RKO (cell line): ENCODE measurements at places on chromosomes 12 and 14.

- no peak for DNase-seq
These were observed 86.6 kb downstream of the MIA2 start for GRCh38 chr14:39320318-39320717.

- no peak for DNase-seq
These were observed 23.2 kb upstream of the MAGOHB start for GRCh38 chr12:10636611-10637010.

DNA sequence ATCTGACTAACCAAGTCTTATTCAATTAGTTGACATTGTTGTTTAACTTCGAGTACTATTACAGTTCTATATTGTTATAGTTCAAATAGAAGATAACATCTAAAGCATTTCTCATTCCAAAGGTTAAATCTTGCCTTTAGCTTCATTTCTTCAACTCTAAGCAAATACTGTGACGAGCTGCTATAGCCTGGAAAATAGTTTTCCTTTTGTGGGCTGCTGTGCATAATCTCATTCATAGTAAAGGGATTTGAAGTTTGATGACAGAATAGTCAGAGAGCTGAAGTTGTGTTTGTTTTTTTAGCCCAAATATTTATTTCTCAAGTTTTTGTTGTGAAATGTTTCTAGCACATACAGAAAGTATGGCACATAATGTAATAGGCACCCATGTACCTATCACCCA is 13.4 kb downstream of the PSEN1 start:
- DNase-seq = no peak

GRCh38 chr12:116055895-116056607 is 221.4 kb downstream of the MED13L start:
- DNase-seq = no peak

GRCh38 chr12:9099552-9100190 is 16.0 kb downstream of the A2M start:
- no peak for DNase-seq

DNA sequence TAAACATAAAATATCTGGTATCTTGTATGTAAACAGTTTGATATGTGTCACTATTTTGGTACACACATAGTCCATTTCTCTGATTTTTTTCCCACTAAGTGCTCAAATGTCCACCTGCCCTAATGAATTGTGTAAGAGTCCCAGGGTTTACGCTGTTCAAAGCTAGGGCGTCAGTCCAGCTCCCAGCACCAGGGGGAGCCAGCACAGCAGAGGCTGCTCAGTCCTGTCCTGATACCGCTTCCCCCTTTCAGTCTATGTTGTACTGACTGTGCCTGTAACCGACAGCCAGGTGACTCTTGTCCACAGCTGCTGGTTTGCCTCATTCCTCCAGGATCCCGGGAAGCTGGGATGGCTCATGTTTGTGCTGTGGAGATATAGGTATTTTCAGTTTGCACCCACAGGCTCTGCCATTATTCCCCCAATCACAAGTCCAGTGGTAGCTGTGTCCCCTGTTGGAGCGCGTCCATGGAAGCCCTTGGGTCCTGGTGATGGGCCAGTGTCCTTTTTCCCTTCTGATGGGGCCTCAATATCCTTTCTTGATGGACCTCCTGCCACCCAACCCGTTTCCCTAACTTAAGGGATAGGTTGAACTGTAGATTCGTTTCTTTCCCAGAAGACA is 242.0 kb downstream of the NEDD1 start:
- DNase-seq = peak; percentile 43

DNA sequence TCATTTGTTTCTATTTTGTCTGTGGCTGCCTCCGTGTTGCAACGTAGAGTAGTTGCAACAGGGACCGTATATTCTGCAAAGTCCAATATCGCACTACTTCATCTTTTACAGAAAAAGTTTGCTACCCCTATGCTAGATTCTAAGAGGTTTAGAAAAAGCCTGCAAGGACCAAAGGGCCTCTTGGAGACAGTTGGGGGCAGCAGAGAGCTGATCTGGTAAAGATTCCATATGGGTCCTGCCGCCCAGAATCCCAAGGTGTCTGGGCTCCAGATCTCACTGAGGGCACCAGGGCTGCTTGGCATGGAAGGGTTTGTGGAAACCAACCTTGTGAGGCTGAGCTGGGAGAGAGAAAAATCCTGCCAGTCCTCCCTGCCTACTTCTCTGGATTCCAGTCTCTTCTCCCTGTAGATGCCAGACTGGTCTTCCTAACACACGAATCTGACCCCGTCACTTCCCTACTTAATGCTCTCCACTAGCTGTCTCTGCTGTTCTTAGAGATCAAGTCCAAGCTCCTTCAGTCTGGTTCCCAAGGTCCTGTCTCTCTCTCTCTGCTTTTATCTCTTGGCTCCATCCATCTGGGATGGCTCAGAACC is 74.6 kb downstream of the GLRX5 start:
- peak; percentile 30 for DNase-seq

DNA sequence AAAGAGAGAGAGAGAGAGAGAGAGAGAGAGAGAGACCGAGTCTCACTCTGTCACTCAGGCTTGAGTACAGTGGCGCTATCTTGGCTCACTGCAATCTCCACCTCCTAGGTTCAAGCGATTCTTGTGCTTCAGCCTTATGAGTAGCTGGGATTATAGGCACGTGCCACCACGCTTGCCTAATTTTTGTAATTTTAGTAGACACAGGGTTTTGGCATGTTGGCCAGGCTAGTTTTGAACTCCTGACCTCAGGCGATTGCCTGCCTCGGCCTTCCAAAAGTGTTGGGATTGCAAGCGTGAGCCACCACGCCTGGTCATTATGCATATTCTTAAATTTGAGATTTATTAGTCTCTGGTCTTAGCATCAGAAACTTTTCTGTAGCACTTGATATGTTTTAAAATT is 317.9 kb upstream of the ATP2B1 start:
- no peak for DNase-seq

DNA sequence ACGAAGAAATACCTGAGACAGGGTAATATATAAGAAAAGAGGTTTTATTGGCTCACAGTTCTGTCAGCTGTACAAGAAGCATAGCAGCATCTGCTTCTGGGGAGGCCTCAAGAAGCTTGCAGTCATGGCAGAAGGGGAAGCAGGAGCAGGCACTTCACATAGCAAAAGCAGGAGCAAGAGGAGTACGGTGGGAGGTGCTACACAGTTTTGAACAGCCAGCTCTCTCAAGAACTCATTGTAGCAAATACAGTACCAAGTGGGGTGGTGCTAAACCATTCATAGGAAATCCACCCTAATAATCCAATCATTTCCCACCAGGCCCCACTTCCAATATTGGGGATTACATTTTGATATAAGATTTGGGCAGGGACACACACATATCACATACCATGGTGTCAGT is 8.0 kb downstream of the TMTC3 start:
- DNase-seq = no peak

DNA sequence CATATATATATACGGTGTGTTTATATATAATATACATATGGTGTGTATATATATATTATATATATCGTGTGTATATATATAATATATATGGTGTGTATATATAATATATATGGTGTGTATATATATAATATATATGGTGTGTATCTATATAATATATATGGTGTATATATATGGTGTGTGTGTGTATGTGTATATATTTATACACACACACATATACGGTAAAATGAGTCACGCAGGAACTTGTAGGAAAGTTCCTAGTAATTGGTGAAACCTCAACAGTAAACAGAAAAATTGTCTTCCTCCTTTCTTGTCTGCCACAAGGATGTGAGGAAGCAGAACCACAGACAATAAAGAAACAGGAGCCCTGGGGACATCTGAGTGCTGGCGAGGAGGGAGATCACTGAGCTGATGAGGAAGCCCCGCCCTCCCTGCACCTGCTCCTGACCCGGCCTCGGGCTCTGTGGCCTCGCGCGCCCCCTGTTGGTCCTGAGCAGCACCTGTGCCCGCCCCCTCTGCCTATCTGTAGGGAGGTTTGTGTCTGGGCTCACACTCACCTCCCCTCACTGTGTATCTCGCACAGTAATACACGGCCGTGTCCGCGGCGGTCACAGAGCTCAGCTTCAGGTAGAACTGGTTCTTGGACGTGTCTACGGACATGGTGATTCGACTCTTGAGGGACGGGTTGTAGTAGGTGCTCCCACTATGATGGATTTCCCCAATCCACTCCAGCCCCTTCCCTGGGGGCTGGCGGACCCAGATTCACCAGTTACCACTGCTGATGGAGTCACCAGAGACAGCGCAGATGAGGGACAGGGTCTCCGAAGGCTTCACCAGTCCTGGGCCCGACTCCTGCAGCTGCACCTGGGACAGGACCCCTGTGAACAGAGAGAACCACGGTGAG is 1079.4 kb downstream of the TMEM121 start:
- DNase-seq = peak; percentile 24

DNA sequence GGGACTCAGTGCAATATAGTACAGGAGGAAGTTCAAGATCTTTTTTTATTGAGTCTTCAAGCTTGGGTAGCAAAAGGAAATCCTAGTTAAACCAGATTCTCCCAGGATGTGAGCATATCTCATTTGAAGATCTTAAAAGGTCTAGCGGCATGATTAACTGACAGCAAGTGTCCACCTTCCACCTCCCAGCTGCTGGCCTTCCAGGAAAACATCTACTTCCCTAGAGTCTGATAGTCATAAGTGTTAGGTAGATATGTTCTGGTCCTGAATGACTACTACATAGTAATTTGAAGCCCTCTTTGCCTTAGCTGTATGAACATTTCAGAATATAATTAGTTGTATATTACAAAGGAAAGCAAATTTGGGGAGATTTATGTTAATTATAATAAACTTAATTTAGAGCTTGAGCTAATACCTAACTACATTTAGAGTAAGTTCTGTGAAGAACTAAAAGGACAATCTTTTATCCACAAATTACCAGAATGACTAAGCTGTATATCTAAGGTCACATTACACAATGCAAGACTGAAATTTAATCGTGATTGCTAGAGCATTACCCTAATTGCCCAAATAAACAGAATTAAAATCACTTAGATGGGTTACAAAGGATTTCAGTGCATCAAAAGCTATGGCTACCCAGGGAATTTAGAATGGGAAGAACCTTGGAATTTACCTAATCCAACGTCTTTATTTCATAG is 9.9 kb downstream of the LGR5 start:
- DNase-seq = no peak

DNA sequence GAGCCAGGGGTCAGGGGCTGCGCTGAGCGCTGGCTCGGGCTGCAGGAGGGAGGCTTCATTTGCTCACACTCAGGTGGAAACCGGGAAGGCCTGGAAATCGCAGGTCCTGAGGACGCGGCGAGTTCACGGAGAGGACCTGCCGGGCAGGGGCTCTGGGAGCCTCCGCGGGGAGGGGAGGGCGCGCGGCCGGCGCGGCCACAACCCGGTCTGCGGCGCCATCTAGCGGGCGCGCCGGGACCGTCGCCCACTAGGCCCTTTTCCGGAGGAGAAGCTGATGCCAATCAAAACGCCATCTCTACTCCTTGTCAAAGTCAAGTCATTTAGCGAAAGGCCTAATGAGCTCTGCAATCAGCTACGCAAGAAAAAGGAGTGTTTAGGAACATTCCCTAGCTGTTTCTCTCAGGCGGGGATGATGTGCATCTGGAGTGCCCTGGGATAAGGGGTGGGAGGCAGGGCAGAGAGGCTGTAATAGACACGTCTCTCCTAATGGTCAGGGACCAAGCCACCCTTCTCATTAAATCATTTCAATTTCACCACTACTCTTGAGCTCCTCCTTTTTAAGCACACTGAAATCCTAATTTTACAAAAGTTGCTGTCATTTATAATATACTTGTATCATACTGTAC is 885.8 kb upstream of the TMEM132C start:
- DNase-seq = peak; percentile 29

DNA sequence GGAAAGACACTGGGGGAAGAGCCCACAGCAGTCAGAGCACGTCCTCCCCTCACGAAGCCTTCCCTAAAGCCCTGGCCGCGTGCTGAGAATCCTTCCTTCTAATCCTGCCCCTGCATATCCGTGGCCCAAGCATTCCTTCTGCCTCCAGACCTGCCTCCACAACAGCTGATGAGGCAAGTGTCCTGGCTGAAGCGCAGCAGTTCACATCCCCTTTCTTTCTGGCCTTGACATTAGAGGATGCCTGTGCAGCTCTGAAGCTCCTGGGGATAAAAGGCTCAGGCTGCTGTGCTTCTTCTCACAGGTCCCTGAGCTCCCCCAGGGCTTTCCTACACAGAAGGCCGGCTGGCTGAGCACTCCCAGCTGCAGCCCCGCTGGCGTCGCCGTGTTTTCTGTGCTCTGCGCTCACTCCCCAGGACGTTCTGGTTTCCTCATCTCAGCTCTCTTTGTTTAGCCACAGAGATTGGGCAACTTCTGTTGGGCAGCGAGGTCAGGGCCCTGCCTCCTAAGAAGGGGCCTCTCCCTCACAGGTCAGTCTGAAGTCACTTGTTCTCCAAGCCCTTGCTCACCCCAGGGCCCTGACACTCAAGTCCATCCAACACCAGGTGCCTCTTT is 45.8 kb downstream of the NINJ2 start:
- DNase-seq = no peak

DNA sequence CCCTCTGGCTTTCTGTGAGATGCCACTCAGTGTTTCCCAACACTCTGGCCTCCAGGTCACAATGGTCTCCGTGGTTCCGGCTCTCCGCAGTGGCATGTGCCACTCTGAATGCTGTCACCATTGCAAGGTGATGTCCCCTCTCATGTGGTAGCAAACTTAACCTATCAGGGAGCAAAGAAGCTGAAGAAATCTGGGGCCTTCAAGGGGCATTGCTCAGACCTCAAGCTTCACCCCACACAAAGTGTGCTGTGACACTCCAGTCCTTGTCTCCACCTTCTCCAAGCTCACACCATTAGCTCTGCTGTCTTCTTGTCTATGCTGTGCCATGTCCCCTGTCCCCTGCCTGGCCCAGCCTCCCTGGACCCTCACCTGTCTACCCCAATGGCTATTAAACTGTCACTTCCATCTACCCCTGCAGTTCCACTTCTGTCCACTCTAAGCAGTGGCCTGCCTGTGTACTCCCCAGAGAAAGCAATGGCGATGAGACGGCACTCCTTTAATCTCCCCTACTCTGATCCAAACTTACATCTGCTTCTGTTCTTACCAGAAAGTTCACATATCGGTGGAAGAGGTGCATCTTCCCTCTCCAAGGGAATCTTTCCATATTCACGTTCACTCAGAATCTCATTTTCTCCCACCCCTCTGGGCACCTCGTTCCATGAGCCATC is 93.7 kb downstream of the DHRS2 start:
- no peak for DNase-seq

GRCh38 chr12:65895759-65896656 is 71.7 kb downstream of the HMGA2 start:
- DNase-seq = no peak

DNA sequence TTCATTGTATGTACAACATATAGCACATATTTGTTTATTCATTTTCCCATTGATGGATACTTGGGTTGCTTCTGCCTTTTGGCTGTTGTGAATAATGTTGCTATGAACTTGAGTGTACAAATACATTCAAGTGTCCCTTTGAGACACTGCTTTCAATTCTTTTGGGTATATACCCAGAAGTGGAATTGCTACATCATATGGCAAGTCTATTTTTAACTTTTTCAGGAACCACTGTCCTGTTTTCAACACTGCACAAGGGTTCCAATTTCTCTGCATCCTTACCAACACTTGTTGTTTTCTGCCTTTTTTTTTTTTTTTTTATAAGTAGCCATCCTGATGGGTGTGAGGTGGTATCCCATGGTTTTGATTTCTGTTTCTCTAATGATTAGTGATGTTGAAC is 15.9 kb downstream of the RBMS2 start:
- no peak for DNase-seq

- no peak for DNase-seq
These were observed 89.9 kb upstream of the DCN start for GRCh38 chr12:91272461-91273063.

- peak; percentile 76 for DNase-seq
These were observed 53.6 kb downstream of the SLC25A47 start for GRCh38 chr14:100376751-100377171.

- no peak for DNase-seq
These were observed 11.8 kb downstream of the FOXG1 start for GRCh38 chr14:28778138-28779117.
